Iris pigment epithelial cell (primary cell): ENCODE measurements at places on chromosomes 16 and 17.
A peak's percentile ranks its signal among the peaks of the same experiment; 100 is the strongest.

- no peak for DNase-seq
These were observed 105.9 kb downstream of the ZFHX3 start for GRCh38 chr16:72942021-72942420.

DNA sequence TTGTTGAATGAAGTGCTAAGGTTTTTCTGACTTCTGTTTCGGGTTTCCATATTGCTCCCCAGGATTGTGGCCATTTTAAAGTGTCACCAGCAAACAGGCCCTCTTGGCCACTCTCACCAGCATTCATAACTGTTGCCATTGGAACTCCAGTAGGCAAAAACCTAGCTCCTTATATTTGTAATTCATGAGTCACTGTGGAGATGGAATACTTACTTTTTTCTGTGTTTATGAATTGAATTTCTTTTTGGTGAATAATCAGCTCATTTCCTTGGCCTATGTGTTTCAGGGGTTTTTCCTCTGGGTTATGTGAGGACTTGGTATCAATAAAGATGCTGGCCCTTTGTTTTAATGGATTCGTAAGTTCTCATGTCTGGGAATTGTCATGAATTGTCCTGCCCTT lies 255.1 kb downstream of the SNX29 start:
- DNase-seq: peak; percentile 71

GRCh38 chr17:28956112-28956511 lies 4.8 kb upstream of the PHF12 start:
- no peak for DNase-seq

- DNase-seq: no peak
These were observed 197.7 kb downstream of the WWOX start for GRCh38 chr16:78297066-78297666.

- peak; percentile 29 for DNase-seq
These were observed 389.2 kb upstream of the SALL1 start for GRCh38 chr16:51540259-51540658.

DNA sequence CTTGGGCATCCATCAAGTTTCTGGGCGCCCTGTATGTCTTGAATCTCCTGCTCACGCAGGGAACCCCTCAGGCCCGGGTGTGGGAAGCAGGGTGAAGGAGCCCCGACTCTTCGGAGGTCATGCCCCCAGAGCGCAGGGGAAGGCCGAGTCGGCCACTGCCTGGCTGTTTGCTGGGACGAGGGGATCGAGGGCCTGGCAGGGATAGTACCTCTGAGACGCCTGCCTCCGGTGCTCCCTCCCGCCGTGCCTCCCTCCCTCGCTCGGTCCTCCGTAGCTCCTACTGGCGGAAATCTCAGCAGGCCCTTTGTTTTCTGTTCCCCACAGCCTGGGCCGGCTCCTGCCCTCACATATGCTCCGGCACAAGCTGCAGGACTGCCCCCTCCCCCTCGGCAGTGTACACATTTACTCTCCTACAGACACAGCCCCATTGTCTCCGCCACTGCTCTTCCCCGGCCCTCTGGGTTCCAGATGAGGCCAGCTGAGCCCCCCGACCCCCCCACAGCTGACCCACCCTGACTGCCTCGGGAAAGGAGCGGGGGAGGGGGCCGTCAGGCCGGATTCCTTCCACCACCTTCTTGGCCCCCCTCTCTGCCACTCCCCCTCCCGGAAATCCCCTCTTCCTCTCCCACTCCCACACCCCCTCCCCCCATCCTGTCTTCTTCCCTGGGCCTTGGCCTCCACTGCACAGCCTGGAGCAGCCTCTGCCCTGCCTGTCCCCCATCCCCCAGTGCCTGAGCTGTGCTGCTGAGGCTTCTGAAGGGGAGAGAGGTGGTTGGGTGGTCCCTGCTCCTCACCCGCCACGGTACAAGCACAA lies 1.4 kb downstream of the TRAF4 start:
- peak; percentile 68 for DNase-seq

DNA sequence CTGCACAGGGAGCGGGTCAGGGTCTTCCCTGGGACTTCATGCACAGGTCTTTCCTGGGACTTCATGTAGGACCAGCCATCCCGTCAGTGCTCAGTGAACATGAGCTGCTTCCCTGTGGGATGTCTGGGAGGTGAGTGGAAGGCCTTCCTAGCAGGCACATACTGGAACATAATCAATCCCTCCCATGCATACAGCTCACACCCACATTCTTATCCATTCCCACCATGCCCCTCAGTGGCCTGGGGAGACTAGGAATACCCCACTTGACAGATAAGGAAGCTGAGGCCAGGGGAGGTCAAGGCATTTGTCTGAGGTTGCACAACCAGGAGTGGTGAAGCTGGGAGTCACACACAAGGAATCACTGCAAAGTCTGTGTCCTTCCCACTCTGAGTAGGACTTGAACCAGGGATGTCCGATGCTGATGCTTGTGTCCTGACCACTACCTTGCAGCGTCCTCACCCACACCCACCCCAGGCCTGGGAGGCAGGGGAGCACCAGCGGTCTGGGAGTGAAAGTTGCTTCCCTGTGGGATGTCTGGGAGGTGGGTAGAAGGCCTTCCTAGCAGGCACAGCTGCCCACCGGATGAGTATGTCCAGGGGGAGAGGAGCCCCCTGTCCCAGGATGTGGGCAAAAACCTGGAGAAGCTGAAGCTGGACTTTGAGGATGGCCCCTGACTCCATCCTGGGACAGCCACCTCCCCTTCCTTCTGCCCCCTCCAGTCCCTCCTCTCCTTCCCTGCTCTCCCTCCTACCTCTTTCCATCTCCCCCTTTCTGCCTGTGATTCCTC lies 1.0 kb upstream of the NLRC5 start:
- DNase-seq: peak; percentile 41

GRCh38 chr17:15516150-15516549 lies 47.1 kb downstream of the TVP23C start:
- DNase-seq: peak; percentile 96

- DNase-seq: no peak
These were observed 759 bp upstream of the PAM16 start for GRCh38 chr16:4351880-4352279.

DNA sequence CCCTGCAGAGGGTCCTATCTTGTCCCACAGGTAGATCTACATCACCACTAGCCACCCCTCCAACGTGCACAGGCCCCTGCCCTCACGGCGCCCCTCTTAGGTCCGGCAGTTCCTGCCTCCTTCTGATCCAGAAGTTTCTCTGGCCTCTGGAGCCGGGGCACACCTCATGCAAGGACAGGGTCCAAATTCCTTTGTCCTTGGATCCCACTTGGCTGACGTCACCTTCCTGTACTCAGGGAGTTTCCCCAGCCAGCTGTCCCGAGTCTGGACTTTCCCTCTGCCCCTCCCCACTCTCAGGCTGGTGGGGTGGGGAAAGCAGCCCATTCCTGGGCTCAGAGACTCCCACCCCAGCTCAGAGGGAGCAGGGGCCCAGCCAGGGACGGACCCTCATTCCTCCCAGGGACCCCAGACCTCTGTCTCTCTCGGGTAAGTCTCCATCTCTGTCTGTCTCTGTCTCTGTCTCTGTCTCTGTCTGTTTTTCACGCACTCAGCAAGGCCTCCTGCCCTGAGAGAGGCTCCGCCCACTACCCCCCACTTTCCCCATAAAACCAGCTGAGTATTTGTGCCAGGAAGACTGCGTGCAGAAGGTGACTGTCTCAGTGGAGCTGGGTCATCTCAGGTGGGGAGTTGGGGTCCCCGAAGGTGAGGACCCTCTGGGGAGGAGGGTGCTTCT lies at the start of gene IL32:
Gene IL32, plus strand, starts transcription at position 572 of the 673 bp plus-strand sequence. CDS start 172 bp downstream, outside the sequence.
- peak; percentile 83 for DNase-seq

- no peak for DNase-seq
These were observed 178.3 kb upstream of the CHMP6 start for GRCh38 chr17:80813318-80813717.

- DNase-seq: peak; percentile 80
These were observed 86.9 kb downstream of the FOXL1 start for GRCh38 chr16:86665319-86665675.

- DNase-seq: no peak
These were observed 40.0 kb downstream of the LGALS9 start for GRCh38 chr17:27670791-27671590.

GRCh38 chr17:70375406-70375805 lies 206.1 kb downstream of the KCNJ2 start:
- no peak for DNase-seq

GRCh38 chr16:88026964-88027938 lies 76.0 kb downstream of the BANP start:
- no peak for DNase-seq

DNA sequence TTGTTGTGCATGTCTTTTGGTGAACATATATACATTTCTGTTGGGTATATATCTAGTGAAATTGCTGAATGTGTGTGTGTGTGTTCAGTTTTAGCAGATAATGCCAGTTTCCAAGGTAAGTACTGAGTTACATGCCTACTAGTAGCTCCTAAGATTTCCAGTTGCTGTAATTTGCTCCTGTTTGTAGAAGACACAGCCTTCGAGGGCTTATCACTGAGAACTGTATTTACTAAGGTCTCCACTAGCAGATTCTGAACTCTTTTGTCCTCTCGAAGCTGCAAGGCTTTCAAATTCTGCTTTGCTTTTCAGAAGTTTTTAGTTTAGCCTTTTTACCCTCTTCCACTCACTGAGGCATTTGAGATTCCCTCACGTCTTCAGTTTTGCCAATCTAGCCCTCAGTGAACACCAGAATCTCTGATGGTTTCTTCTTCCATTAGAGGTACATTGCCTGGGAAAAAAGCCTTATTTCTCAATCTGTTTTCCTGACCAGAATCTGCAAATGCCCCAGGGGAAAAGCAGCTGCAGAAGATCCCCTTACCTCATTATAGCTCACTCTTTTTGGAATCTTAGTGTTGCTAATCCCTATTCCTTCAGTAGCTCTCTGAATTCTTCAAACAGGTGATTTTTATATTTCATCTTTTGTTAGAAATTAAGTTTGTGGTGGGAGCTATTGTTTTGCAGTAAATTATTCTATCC lies 52.9 kb downstream of the NF1 start:
- no peak for DNase-seq

GRCh38 chr16:70481929-70482536 lies 27.6 kb downstream of the FCSK start:
- DNase-seq: peak; percentile 32

DNA sequence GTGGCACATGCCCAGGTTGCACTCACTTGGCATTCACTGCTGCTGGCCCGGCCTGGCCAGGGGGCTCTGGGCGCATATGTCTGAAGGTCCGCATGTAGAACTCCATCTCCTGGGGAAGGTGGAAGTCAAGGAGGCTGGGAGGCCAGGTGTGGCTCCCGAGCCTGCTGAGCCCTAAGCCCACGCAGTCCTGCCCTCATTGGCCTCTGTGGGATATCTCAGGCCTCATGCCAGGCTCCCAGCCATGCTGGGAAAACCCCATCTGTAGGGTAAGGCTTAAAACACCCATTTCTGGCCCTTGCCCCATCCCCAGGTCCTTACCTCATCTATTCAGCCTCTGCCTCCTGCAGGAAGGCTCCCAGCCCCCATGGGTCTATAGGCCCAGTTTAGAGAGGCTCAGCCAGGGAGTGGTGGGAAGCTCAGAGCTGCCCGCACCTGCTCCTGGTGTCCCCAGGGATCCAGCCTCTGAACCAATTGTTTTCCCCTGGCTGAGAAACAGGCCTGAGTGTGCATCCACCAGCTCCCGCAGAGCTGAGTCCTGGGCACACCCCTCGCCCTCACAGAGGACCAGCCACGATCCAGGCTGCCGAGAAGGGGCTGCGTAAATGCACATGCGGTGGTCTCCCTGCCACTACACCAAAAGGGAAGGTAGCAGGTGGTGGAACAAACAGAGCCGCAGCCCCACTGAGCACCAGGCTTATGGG lies 2.3 kb upstream of the TPPP3 start:
- DNase-seq: peak; percentile 20

DNA sequence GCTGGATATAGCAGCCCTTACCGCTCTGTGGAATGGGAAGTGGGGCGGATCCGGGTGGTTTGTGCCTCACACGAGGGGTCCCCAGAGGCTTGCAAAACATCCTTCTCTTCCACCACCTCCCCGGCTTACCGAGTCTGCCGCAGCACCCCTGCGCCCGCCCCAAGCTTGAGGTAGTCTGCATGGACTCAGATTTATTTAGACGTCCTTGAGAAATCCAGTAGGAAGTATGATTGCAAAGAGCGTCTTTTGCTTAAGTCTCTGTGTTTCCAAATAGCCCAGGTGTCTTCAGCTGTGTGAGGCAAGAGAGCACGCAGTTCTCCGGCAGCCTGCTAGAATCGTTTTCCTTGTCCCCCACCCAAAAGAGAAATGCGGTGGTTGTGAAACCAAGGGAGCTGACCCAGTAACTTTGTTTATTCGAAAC lies 2.4 kb downstream of the KIAA0513 start:
- no peak for DNase-seq

DNA sequence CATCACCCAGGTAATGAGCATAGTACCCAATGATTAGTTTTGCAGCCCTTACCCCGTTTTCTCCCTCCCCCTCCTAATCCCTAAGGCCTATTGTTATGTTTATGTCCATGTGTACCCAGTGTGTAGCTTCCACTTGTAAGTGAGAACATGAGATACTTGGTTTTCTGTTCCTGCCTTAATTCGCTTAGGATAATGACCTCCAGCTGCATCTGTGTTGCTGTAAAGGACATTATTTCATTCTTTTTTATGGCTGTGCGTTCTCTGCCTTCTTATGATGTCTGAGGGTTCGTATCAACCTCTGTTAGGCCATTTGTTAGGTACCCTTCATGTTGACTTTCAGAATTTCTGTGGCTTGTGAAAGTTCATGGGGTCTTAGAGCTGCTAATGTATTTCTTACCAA lies 31.0 kb downstream of the CTCF start:
- no peak for DNase-seq

GRCh38 chr17:68578236-68578635 lies 22.9 kb downstream of the FAM20A start:
- no peak for DNase-seq

- peak; percentile 87 for DNase-seq
These were observed 47.8 kb downstream of the ERN1 start for GRCh38 chr17:64081802-64082799.

DNA sequence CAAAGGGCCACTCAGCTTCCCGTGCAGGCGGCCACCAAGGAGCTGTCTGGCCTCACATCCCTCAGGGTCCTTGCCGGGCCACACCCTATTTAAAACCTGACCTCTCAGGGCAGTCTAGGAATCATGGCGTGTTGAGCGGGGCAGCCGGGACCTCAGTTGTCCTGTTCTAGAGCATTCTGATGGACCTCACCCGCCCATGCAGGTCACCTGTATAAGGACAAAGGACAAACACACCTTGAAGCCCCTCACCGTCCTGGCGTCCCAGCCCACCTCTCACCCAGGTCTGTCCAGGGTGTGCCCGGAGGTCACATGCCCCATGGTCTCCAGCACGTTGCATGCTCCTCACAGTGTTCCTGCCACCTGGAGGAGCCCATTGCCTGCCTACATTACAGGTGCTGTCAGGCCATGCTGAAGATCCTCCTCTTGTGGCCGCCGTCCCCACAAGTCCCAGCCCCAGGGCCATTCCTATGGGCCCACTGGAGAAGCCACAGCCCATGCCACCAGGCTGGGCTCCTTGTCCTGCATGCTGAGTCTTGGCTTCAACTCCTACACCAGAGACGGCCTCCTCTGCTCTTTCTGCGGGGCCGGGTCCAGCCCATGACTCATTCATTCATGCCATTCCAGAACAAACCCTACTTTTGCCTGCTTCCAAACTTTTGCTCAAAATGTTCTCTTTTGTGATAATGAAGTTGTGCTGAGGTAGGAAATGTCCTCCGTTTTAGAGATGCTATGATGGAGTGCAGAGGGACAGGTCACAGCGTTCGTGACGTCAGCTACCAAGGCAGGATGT lies 46.3 kb downstream of the PEMT start:
- DNase-seq: peak; percentile 60
